ENCODE measurements at places on chromosomes 4 and X. TPM values are rescaled to one million over a fixed set of nuclear protein-coding genes. Genes with fewer than 3 reads are reported as not detected.
A peak's percentile ranks its signal among the peaks of the same experiment; 100 is the strongest.

DNA sequence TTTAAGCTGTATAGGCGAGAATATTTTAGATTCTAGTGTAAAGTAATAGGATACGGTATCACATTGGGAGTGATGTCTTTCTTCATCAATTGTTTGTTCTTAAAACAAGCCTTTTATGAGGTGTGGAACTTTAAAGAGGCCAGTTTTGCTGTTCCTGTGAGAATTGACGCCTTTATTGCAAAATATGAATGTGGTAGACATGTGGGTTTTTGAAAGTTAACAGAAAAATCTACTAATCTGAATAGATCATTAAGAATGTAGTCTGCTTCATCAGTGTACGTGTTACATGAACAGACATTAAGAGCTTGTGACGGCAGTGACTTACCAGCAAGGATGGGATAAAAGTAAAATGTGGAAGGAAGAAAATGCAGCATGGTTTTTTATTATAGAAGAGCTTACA, 63.8 kb downstream of the STOX2 start:
- DNase-seq = no peak

DNA sequence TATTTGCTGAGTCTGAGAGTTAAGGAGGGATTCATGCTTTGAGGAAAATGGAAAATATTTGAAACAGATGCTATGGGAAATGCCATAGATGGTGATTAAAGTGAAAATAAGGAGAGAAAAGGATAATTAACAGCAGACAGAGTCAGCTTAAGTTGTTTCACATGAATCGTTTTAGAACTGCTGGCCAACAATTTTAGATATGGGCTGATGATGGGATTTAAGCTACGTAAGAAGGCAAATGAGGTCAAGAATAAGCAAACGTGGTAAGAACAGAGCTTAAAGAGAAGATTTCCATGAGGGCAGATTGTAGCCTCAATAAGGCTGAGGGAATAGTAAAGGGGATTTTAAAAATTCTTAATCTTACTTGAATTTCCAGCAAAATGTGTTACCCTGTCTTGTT, 77.9 kb downstream of the MFAP3L start:
- no peak for DNase-seq

DNA sequence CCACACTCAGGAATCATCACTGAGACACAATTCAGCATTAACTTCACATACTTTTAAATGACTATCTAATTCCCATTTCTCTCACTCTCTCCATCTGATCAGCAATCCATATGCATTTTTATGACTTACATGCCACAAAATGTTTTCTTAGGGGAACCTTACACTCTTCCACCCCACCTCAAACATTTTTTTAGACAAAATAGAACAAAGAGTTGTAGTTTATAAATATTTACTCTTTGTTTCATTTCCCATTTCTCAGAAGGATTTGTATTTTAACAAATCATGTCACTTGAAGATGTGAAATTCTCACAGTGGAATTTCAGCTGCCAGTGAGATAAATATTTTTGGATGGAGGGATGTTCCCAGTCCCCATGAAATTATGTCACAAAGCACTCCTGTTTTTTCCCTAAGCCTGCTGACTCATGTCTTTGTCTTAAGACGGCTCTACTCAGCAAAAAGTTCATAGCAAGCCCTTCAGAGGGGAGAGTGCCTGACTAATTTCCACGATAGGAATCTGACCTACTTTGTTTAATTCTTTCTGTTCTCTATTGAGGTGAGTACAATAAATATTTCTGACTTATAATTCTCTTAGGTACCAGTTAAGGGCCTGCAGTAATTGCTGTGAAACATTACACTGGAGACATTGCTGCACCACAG, 257.7 kb downstream of the THOC2 start:
- no peak for DNase-seq

- DNase-seq = no peak
These were observed 1.5 kb upstream of the TSPAN5 start for GRCh38 chr4:98659741-98660462.

GRCh38 chrX:53594354-53594753, 92.2 kb downstream of the HUWE1 start:
- DNase-seq = no peak

GRCh38 chr4:47814618-47815295, 23.1 kb downstream of the CORIN start:
- no peak for DNase-seq

GRCh38 chr4:177128306-177128705, 181.4 kb upstream of the NEIL3 start:
- no peak for DNase-seq

GRCh38 chr4:182257503-182257902, 14.3 kb downstream of the TENM3 start:
- no peak for DNase-seq

GRCh38 chr4:93302310-93302709, 526.2 kb upstream of the ATOH1 start:
- DNase-seq = no peak

- no peak for DNase-seq
These were observed 14.8 kb downstream of the ANK2 start for GRCh38 chr4:113064244-113064643.

- DNase-seq = no peak
These were observed 95.7 kb downstream of the PRDM5 start for GRCh38 chr4:120826853-120827252.

DNA sequence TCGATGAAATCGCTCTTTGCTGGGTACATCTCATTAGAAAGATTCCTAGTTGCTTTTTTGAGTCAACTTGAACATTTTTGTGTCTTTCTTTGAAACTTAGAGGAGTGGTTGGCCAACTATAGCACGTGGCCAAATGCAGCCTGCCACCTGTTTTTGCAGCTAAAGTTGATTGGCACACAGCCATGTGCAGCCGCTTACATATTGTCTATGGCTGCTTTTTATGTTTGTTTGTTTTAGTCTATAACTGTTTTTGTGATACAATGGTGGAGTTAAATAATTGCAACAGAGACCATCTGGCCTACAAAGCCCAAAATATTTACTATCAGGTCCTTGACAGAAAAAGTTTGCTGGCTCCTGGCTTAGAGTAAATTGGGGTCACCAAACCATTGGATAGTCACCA, 86.3 kb downstream of the CLCN4 start:
- DNase-seq = no peak

GRCh38 chr4:86706923-86707597, 112.9 kb downstream of the PTPN13 start:
- no peak for DNase-seq

GRCh38 chr4:38313999-38314561, 349.9 kb upstream of the KLF3 start:
- DNase-seq = no peak

GRCh38 chrX:8306291-8306925, 135.3 kb upstream of the VCX2 start:
- DNase-seq = no peak

GRCh38 chr4:176504118-176504517, 184.4 kb downstream of the SPCS3 start:
- DNase-seq = no peak

GRCh38 chr4:1299301-1299860, 9.7 kb downstream of the MAEA start:
- no peak for DNase-seq

DNA sequence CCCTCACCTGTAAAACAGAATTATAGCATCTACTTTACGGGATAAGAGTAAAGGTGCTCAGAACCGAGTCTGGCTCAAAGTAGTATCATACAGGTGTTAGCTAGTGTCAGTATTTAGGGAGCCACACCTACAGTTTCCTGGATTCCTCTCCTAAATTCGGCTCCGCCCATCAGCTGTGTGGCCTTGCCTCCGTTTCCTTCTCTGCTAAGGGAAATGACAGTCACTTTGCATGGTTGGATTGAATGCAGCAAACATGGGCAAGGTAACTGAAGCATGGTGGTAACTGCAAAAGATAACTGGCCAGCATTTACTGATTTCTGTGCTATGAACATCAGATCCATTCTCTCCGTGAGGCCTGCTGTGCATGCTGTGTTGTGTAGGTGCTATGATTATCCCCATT, 2.8 kb downstream of the PPP1R3F start:
- DNase-seq = peak; percentile 89

- no peak for DNase-seq
These were observed 18.3 kb downstream of the STIM2 start for GRCh38 chr4:26878794-26879391.

- DNase-seq = no peak
These were observed 54.1 kb downstream of the ARHGAP10 start for GRCh38 chr4:147786031-147786430.

- DNase-seq = peak; percentile 79
These were observed at the start of gene PLAC8 for GRCh38 chr4:83114576-83114975. Gene PLAC8, minus strand, starts transcription at chr4:83114729. Its CDS starts 6,808 bp downstream, at chr4:83107921.

- DNase-seq = no peak
These were observed 1712.5 kb downstream of the C4orf33 start for GRCh38 chr4:130808492-130808891.

GRCh38 chrX:27893211-27893610, 85.4 kb downstream of the MAGEB10 start:
- DNase-seq = no peak

GRCh38 chrX:152072236-152072635, 66.1 kb downstream of the MAGEA10 start:
- no peak for DNase-seq

The PRSS12 gene
- not detected for total RNA-seq

The CDKL5 gene
- total RNA-seq = 2.9 TPM

The SLC16A2 gene
- 0.15 TPM for total RNA-seq

The EXOC1L gene
- total RNA-seq = not detected

The POLR2B gene
- 73.5 TPM for total RNA-seq

The TLR8 gene
- not detected for total RNA-seq

The POF1B gene
- total RNA-seq = 0.57 TPM

The UCHL1 gene
- not detected for total RNA-seq

The STS gene
- total RNA-seq = 1.6 TPM

The MND1 gene
- 0.67 TPM for total RNA-seq
